ENCODE measurements at places on chromosomes 13 and 19.

GRCh38 chr19:1206864-1207450 is 1.4 kb downstream of the STK11 start:
- no peak for DNase-seq

DNA sequence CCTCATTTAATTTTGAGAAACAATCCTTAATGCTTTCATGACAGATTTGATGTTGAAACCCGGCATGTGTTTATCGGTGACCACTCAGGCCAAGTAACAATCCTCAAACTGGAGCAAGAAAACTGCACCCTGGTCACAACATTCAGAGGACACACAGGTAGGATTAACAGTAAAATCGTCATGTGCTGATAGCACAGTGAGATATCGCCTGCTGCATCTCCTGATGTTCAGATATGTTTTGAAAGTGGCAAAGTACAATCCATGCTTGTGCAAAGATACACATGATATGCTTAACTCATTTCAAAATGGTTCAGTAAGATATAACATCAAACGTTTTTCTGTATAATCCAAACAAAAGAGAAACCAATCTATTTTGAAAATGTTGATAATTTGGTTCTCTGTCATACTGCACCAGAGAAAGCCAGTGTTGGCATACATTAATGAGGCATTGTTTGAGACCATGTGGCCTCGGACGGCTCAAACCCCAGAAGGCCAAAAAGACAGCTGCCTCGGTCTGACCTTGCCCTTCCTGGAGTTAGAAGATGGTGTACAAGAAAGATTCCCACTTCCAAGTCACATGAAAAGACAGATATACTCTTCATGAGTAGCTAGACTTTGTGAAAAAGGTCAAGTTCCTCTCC is 76.2 kb downstream of the DHRS12 start:
- DNase-seq, result no peak

GRCh38 chr13:102940143-102940542 is 94.3 kb downstream of the ERCC5 start:
- no peak for DNase-seq

DNA sequence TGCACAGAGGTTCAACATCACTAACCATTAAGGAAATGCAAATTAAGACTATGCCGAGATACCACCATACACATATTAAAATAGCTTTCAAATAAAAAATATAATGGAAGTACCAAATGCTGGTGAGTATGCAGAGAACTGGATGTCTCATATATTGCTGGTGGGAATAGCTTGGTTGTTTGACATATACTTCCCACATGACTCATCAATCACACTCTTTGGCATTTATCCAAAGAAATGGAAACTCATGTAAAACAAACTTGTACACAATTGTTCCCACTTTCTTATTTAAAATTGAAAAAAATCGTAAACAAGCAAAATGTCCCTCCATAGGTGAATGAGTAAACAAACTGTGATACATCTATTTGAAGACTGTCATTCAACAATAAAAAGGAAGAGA is 982.6 kb upstream of the ATXN8OS start:
- DNase-seq, result no peak

DNA sequence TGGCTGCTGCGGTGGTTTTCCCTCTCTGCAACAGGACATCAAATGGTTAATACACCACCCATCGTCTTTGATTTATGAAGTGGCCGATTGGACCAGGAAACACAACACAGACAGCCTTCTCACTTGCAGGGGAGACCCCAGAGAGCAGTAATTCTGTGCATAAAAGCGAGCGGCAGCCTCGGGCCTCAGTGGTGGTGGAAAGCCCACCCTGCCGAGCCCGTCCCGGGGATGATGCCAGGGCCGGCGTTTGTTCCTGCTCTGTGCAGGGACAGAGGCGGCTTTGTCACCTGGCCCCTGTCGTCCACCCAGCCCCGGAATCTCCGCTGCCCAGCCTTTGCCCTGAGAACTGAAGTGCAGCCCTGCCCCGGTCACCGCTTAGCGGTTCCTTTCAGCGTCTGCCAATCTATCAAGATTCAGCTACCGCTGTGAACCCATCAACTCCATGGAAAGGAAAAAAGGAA is 184.4 kb downstream of the TSHZ3 start:
- no peak for DNase-seq

GRCh38 chr13:99968521-99969452 is 2.8 kb downstream of the ZIC5 start:
- DNase-seq, result no peak

GRCh38 chr19:49746206-49746958 is 16.7 kb downstream of the TSKS start:
- DNase-seq, result no peak

- no peak for DNase-seq
Measured at GRCh38 chr13:33497146-33497845, 211.7 kb upstream of the STARD13 start.

DNA sequence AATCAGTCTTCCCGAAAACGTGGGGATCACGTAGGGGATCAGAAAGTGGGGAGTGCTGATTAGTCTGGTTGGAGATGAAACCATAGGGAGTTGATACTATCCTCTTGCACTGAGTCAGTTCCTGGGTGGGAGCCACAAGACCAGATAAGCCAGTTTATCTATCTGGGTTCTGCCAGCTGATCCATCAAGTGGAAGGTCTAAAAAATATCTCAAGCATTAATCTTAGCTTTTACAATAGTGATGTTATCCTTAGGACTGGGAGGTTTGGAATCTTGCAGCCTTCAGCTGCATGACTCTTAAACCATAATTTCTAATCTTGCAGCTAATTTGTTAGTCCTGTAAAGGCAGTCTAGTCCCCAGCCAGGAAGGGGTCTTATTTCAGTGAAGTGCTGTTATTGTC is 2474.2 kb downstream of the PCDH9 start:
- no peak for DNase-seq

DNA sequence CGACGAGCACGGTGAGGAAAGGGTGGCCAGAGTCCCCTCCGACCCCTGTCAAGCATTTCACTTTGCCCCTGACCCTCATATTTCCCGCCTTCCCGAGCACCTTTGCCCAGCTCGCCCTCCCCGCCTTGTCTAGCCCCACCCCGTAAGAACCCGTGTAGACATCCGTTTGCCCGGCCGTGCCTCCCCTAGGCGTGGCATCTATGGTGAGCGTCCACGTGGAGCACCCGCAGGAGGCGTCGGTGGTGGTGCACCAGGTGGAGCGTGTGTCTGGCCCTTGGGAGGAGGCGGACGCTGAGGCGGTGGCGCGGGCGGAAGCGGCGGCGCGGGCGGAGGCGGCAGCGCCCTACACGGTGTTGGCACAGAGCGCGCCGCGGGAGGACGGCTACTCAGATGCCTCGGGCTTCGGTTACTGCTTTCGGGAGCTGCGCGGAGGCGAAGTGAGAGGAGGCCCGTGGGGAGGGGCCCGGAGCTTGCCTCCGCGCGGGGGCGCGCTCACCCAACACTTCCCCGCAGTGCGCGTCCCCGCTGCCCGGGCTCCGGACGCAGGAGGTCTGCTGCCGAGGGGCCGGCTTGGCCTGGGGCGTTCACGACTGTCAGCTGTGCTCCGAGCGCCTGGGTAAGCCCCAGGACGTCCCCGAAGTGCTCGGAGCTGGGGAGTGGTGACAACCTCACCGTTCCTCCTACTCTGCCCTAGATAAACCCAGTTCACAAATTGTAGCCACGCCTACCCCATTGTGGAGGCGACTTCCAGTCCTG is 4.2 kb downstream of the LTBP4 start:
- DNase-seq, result no peak

DNA sequence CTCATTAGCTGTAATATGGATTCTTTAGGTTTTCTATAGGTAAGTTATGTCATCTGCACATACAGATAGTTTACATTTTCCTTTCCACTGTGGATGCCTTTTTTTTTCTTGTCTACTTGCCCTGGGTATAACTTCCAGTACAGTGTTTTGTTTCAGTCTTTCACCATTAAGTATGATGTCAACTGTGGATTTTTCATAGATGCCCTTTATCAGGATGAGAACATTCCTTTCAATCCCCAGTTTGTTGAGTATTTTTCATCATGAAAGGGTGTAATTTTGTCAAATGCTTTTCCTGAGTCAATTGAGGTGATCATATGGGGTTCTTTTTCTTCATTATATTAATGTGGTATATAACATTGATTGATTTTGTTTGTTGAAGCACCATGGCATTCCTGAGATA is 43.6 kb upstream of the SACS start:
- no peak for DNase-seq

- no peak for DNase-seq
Measured at GRCh38 chr19:46766569-46767317, 20.5 kb upstream of the STRN4 start.

DNA sequence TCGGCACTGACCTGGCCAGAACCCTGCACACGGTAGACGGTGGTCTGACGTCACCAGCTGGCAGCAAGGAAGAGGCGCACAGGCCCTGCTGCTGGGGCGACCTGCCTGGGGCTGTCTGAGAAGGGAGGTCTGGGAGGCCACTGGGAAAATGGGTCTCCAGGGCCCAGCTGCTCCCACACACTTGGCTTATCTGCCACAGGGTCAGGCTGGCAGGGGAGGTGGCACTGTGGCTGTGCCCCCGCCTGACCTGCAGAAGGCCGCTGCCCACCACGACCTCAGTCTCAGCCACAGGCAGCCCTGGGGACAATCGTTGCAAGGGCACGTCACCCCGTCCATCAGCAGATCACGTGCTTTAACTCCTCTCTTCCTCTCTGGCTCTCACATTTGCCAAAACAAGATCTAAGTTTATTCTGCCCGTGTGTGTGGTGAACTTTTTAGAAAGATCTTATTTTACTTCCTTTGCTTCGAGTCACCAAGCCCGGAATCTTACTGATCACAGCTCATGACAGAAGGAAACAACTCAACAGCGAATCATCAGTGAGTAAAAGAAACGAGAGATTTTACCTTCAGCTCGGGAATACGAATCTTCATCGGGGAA is 45.2 kb upstream of the RANBP3 start:
- no peak for DNase-seq

DNA sequence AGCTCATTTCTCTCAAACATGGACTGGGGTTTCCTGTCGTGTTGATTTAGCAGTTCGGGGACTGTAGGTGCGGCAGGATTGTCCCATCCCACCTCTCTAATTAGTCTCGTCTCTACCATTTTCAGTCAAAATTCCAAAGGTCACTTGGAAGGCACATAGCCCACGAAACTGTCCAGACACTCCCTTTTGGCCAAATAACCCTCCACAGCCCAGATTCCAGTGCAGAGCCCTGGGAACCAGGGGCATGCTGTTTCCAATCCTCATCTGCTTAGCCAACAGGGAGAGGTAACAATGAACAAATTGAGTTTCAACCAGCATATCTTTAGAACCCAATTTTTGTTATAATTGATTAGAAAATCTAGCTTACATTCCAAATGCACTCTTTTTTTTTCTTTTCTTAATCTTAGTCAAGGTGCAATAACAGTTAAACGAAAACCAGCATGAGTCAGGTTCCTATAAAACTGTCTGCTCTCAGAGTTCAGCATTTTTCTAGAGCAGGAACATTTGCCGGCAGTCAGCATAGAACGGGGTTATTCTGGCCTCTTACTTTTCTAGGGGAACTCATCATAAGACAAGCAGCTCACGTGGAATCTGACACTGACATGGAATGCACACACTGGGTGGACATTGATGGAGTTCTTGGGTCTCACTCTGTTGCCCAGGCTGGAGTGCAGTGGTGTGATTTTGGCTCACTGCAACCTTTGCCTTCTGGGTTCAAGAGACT is 14.4 kb upstream of the CEBPA start:
- DNase-seq, result no peak

GRCh38 chr19:30003866-30004265 is 61.8 kb downstream of the URI1 start:
- DNase-seq, result no peak

GRCh38 chr19:1047696-1048147 is 7.8 kb downstream of the ABCA7 start:
- DNase-seq, result no peak

GRCh38 chr13:51551416-51551815 is 32.8 kb upstream of the WDFY2 start:
- DNase-seq, result no peak

- no peak for DNase-seq
Measured at GRCh38 chr13:24203811-24204210, 43.3 kb downstream of the SPATA13 start.

- DNase-seq, result no peak
Measured at GRCh38 chr13:27562457-27562856, 57.9 kb downstream of the LNX2 start.

DNA sequence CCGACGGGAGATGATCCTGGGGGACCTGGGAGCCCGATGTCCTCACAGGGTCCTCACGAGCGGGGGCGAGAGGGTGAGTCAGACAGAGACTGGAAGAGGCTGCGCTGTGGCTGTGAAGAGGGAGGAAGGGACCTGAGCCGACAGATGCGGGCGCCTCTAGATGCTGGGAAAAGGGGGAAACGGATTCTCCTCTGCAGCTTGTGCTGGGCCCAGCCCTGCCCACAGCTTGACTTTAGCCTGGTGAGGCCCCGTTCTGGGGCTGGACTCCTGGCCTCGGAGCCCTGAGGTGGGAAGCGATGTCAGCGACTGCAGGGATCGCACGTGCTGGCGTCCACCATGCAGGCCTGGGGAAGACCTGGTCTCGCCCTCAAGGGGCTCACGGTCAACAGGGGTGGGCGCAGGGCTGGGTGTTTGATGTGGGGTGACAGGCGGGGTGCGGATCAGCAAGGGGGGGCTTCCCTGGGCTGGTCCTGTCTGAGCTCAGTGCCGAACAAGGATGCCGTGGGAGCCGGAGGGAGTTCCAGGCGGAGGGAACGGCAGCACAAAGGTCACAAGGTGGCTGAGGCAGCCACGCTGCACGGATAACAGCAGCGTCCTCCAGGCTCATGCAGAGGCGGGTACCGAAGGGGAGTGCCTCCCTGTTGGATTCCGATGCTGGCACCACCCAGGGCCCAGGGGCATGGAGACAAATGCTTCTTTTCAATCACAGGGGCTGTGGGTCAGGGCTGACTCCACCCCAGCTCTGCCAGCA is 31.8 kb downstream of the PIP5K1C start:
- no peak for DNase-seq

DNA sequence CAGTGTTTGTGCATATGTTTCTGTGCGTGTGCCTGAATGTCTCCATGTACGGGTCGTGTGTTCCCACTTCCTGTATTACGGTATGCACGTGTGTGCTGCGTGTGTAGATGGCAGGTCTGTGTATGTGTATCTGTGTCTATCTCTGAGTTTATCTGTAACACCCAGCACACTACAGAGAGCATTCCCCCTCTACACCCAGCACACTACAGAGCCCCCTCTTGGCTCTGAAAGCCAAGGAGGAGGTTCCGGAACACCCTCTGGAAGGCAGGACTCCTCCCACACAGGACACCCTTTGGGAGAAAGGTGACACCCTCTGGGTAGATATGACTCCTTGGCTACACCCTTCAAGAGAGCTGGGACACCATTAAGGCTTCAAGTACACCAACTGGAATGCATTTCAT is 2.1 kb upstream of the ERFL start:
- no peak for DNase-seq

DNA sequence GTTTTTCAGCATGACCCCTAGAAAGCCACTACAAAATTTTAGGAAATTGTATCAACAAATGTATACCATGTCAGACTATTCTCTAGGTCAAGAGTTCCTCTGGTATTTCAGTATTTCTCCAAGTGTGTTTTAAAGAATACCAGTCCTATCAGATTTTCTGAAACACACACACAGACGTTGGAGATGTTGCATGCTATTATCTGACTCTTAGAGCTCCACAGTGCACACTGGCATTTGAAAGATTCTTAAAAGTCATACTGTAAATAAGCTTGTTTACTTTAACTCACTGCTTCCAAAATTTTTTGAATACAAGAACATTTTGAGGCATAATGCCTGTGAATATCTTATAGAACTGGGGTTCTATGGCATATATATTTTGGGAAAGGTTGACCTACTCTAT is 33.8 kb upstream of the VWA8 start:
- no peak for DNase-seq

Data from HFF-Myc (cell line).